HAP-1 (cell line): ENCODE measurements at places on chromosomes 13 and 19.
A peak's percentile ranks its signal among the peaks of the same experiment; 100 is the strongest.

- no peak for DNase-seq
Measured at GRCh38 chr19:2491130-2491801, 15.3 kb downstream of the GADD45B start.

GRCh38 chr13:43008596-43008995 is 14.8 kb upstream of the DNAJC15 start:
- no peak for DNase-seq

- no peak for DNase-seq
Measured at GRCh38 chr13:95164830-95165229, 136.4 kb downstream of the ABCC4 start.

- no peak for DNase-seq
Measured at GRCh38 chr19:6269101-6269886, 10.5 kb downstream of the MLLT1 start.

DNA sequence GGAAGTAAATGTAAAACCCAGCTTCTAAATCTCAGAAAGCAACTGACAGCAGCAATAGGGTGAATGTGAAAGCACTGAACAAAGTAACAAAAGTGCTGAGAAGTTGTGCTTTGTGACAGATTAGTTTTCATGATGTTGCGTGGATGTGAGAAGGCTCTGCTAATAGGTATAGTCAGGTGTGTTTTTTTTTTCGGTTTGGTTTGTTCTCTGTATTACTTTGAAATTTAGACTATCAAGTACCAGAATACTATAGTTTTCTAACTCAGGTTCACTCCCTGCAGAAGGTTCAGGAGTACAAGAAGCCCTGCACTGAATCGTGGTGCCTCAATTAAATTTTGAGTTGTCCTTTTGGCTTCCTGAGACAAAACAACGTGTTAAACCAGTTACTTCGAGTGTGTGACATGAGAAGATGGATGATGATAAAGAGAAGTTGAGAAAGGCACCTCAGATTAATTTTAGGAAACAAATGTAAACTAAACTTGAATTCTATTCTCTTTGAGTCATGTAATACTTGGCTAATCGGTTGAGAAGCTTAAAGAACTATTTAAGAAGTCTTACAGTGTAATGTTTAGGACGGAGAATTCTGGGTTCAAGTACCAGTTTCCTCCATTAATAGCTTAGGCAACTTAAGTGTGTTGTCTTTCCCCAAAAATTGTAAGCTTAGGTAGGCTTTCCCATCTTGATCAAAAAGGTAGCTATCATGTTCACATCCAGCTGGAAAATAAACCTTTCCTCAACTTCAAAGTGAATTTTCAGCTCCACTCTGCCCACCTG is 10.3 kb downstream of the MIR17HG start:
- no peak for DNase-seq

- no peak for DNase-seq
Measured at GRCh38 chr19:4962085-4962619, 6.8 kb upstream of the KDM4B start.

- no peak for DNase-seq
Measured at GRCh38 chr19:40594657-40595091, 6.5 kb upstream of the LTBP4 start.

GRCh38 chr13:40465015-40465390 is 201.4 kb downstream of the FOXO1 start:
- no peak for DNase-seq

DNA sequence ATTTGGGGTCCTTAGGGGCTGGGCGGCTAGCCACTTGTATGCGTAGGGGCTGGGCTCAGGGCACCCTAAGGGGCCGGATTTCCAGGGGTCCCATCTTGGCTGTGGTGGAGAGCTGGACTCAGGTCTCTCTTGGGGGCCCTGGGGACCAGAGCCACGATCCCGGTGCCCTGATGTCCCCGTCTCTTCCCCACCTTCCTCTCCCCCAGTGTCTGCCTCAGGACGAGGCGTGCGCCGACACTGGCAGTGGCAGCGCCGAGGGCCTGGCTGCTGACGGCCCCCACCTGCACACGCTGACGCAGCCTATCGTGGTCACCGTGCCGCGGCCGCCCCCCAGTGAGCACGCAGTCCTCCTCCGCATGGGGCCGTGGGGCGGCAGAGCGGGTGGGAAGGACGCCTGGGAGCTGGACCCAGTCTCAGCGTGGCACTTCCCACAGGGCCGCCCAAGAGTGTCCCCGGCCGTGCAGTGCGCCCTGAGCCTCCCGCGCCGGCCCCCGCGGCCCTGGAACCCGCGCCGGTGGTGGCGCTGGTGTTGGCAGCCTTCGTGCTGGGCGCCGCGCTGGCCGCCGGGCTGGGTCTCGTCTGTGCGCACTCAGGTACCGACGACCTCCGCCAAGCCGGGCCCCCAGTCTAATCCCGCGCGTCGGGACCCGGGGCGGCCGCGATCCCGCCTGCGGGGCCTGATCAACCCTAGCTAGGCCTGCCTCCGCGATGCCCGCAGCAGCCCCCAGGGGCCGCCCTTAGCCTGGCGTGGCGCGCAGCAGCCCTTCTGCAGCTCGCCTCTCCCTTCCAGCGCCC is 2.7 kb upstream of the SNAPC2 start:
- DNase-seq: peak; percentile 82

GRCh38 chr19:35713506-35713850 is 4.3 kb upstream of the KMT2B start:
- no peak for DNase-seq
